ENCODE measurements at places on chromosomes 13 and 19.
A peak's percentile ranks its signal among the peaks of the same experiment; 100 is the strongest.

DNA sequence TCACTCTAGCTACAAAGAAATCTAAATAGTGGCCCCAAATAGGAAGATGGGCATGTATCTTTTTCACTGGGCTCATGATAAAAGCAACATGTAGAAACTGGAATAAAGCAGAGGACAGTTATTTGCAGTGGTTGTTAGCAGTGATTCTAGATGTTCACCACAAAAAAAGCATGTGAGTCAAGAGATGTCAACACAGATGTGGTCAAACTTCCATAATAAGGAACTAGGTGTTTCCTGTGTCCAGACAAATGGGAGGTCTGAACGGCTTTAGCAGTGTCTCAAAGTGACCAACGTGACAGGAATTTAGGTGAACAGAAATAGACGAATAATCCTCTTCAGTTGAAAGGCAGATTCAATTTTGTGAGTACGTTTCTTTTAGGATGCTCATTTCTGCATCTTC lies 162.7 kb downstream of the TBC1D4 start:
- no peak for DNase-seq

- no peak for DNase-seq
Observed at GRCh38 chr19:49231804-49232203, 74.2 kb downstream of the TRPM4 start.

DNA sequence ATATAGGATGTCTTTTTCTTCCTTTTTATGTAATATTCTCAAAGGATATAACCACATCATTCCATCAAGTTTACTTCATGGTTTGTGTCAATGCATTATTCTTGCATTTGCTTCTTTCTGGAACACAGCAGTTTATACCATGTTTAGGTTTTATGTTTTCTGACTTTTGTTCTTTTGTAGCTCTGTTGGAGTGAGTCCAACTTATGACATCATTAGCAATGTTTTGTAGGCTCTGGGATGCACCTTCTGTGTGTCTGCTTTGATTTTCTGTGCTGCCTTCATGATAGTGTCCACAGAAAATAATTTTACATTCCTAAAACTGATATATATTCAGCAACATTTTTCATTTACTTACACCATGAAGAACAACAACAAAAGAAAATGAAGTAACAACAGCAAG lies 68.9 kb downstream of the SHISA2 start:
- DNase-seq: no peak

GRCh38 chr13:105972306-105972721 lies 563.1 kb downstream of the EFNB2 start:
- DNase-seq: no peak

GRCh38 chr13:112259511-112259910 lies 116.6 kb upstream of the SPACA7 start:
- DNase-seq: no peak

GRCh38 chr13:30718661-30719524 lies 16.4 kb upstream of the ALOX5AP start:
- peak; percentile 96 for DNase-seq

DNA sequence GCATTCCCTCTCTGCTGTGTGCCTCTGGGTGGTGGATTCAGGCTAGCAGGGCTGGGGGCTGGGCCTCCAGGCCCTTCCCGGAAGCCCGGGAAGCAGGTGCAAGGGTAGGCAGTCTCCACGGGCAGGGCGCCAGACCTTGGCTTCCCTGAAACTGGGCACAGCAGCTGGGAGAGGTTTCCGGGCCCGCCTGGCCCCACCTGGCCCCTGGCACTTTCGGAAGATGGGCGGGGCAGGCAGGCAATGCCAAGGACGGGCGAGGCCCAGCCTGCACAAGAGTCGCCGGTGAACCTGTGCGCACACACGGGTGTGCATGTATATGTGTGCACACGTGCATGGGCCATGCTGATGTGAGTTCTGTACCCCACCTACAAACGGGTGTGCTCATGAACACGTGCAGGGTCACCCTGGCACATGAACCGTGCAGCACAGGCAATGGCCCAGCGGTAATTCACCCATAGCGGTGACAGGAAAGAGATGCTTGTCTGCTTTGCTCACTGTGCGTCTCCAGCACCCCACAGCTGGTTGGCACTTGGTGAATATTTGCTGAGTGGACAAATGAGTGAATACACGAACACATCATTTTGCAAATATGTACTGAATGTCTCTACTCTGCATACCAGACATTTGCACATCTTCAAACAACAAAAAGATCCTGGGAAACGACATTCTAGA lies 15.3 kb downstream of the GADD45B start:
- peak; percentile 92 for DNase-seq

DNA sequence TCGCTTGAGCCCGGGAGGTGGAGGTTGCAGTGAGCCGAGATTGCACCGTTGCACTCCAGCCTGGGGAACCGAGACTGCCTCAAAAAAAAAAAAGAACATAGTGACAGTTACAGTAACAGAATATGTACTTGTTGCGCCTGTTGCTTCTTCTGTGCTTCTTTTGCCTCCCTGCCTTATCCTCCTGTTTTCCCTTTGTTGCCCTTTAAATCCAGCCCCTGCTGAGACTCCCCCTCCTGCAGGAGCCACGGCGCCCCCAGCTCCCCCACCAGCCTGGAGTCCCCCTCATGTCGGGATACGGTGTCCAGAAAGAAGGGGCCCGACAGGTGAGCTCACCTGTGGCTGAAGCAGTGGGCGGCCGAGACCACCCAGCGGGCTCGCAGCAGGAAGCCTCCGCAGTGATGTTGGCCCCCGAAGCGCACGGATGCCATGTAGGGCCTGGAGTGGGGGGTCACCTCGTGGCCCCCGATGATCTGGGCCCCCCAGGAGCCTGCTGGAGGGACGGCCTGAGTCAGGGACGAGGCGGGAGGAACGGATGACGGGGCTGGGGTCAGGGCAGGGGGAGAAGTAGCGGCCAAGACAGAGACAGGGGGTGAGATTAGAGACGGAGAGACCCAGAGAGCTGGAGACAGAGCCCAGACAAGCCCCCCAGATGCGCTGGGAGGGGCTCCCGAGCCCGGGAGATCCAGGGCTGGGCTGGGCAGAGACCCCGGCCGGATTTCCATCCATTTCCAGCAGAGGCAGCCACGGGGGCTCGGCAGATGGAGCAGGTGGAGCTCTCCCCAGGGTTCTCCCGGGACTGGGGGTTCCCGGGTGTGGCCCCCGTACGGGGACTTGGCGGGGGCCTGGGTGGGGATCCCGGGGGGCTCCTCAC lies 536 bp downstream of the PRSS57 start:
- no peak for DNase-seq

DNA sequence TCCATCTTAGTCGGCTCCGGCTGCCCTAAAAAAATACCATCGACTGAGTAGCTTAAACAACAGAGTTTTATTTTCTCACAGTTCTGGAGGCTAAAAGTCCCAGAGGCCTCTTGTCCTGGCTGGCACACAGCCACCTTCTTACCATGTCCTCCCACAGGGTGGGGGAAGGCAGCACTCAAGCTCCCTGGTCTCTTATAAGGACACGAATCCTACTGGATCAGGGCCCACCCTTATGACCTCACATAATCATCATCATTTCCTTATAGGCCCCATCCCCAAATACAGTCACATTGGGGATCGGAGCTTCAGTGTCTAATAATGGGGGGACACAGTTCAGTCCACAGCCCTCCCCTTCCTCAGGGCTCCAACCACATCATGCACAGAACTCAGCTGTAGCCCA lies 2.6 kb upstream of the TUBA3C start:
- no peak for DNase-seq

- peak; percentile 91 for DNase-seq
Observed at GRCh38 chr13:93227878-93228642, 1.5 kb downstream of the GPC6 start.

- DNase-seq: no peak
Observed at GRCh38 chr13:111242585-111242984, 77.9 kb upstream of the TEX29 start.

- no peak for DNase-seq
Observed at GRCh38 chr19:48560095-48560530, 8.1 kb downstream of the SULT2B1 start.

DNA sequence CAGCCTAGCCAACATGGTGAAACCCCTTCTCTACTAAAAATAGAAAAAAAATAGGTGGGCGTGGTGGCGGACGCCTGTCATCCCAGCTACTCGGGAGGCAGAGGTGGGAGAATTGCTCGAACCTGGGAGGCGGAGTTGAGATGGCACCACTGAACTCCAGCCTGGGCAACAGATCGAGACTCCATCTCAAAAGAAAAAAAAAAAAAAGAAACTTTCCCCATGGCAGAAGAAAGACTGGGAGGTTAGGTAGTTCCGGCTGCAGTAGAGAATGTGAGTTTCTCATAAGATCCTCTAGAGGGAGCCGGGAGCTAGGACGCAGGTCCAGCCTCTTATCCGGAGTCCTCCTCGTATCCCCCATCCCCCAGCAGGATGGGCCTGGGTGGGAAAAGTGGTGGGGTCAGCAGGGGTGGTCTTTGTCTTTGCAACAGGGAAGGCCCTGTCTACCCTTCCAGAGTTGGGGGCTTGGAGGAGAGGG lies 13.2 kb upstream of the CREB3L3 start:
- DNase-seq: peak; percentile 76

DNA sequence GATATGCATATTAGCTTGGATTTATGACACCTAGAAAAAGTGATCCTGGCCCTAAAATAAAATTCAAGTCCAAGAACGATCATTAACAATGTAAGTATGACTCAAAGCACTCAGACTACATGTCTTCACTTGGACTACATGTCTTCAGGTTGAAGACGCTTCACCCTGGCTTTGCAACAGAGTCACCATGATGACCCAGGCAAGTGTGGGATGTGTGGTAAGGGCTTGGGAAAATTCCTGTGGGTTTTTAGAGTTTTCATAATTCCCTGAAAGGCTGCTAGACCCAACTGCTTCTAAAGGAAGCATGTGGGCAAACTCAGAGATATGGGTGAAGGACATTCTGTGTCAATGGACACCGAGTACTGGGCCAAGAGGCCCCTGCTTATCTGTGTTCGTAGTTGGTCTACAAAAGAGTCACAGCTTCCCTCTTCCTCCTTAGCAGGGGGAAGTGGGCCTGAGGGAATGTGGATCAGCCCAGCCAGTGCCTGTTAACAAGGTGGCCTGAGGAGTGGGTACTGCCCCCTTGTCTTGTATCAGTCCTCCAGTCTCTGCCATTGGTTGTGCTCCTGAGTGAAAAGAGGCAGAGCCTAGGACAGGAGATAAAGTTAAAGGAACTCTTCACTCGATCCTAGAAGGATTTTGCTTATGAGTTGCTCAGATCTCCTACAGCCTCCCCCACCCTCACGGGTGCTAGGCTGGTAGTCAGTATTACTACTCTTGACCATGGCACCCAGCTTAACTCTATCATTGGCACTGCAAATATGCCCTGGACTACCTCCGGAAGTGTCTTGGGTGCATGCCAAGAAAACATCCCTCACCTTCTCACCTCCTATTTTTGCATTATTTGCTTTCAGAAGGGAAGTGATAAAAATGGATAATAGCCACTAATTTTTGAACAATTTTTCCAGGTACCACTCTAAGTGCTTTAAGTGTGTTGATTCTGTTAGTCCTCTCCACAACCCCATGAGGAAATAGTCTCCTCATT lies 406.3 kb downstream of the COG6 start:
- no peak for DNase-seq

- DNase-seq: no peak
Observed at GRCh38 chr19:47758443-47758804, 13.1 kb downstream of the NOP53 start.

DNA sequence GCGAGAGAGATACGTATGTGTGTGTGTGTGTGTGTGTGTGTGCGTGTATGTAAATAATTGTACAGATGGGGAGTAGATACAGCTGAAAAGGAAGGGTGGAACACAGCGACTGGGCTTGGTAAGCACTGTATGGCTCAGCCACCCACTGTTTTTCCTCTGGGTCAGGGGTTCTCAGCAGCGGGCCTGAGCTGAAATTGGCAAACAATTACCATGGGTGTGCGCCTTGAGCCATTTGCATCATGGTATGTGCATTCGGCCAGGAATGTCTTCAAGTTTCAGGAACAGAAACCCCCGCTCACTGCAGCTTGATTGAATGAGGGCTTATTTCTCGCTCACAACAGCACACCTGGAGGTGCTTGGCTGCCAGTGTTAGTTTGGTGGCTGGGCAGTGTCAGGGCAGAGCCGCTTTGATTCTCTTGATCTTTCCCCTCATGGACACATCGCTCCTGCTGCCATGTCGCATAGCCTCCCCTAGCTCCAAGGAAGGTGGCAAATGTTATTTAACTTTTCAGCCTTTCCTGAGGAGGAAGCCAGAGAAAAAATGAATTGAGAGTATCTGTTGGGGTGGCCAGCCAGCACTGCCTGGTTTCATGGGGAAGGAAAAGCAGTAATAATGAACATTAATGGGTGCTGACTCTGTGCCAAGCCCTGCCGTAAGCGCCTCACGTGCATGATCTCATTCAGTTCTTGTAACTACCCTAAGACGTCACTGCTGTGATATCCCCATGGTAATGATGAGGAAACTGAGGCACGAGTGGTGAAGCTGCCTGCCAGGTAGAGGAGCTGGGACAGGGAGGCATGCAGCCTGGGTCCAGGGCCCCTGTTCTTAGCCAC lies 126.9 kb downstream of the SIPA1L3 start:
- DNase-seq: peak; percentile 82

- DNase-seq: peak; percentile 11
Observed at GRCh38 chr13:98506728-98507230, 70.1 kb downstream of the STK24 start.

GRCh38 chr19:11377756-11378155 lies 3.3 kb downstream of the SWSAP1 start:
- DNase-seq: peak; percentile 49

GRCh38 chr13:36418022-36418805 lies 14.1 kb upstream of the CCNA1 start:
- peak; percentile 77 for DNase-seq

- DNase-seq: no peak
Observed at GRCh38 chr13:53301449-53301848, 272.8 kb downstream of the OLFM4 start.

DNA sequence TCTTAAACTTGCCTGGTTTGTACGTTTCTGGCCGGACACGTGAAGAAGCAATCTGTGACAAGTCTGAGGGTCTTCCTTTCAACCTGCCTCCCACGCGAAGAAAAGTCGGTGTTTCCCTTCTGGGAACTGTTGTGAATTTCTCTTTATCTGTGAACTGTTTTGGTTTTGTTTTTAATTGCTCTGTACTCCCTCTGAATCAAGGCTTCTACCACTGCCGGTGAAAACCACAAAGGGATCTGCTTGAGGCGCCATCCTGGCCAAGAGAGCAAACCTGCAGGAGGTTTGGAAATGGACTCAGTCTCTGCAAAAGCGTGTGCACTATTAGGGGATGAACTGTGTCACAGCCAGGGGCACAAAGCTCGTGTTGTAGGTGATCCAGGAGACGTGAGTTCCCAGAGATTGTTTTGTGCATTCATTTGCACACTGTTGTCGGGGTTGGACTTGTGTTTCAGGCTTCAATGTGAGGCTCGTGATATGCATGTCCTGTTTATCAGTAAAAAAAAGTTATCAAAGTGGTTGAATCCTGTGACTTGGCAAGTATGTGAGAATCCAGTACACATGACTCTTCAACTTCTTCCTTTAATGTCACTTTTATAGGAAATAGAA lies 9.7 kb downstream of the SIGLEC8 start:
- no peak for DNase-seq

All from fibroblast of lung (primary cell).